ENCODE measurements at places on chromosomes 7 and 10.

GRCh38 chr10:131089150-131089549 lies 222.4 kb downstream of the TCERG1L start:
- DNase-seq, result no peak

- DNase-seq, result no peak
These were observed 26.3 kb downstream of the FIGNL1 start for GRCh38 chr7:50423860-50424259.

DNA sequence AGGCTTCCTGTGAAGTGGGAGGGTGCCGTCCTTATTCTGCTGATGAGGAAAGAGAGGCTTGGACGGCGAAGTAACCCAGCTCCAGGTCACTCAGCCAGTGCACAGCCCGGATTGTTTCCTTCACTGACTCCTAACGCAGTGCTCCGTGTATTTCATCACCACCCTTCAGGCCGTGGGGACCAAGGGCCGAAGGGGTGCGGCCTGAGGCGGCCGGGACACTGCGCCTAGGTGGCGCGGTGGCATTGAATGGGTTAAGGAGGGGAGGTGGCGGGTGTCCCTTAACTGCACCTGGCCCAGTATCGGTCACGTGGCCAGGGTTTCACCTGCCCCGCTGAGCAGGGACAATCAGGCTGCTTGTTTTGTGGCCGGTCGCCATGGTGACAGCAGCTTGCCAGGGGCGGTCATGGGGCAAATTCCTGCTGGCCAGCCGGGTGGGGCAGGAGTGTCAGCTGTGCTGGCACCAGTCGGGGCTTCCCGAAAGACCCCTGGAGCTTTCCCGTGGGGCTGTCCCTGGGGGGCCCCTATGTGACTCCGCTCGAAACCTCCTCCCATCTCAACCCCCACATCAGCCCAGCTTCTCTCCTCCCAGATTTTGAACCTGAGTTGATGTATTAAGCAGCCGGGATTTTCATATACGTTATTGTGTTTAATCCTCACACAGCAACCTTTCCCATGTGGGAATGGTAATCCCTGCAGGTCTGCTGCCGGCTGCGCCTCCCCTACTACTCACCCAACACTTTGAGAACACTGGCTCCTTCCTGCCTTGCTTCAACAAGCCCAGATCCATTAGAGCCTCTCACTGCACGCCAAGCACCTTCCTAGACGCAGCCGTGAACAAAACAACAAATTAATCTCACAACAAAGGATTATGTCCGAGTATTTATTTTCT lies 4.4 kb upstream of the ABHD11 start:
- DNase-seq, result no peak

DNA sequence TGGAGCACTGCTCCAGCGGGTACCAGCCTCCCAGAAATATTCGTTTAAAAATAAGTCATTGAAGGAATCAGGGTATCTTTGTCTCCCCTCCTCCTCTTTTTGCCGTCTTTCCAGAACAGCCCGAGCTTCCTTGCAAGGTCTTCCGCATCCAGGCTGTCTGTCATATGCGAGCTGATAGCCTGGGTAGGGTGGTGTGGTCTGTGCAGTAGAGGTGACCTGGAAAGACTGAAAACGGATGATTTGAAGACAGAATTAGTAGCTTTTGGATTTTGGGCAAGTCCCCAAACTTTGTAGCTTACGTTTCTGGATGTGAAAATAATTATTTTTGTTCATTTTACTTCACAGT lies 480 bp downstream of the VPS50 start:
- no peak for DNase-seq

- DNase-seq, result no peak
These were observed 45.5 kb downstream of the VWA2 start for GRCh38 chr10:114284346-114285071.

DNA sequence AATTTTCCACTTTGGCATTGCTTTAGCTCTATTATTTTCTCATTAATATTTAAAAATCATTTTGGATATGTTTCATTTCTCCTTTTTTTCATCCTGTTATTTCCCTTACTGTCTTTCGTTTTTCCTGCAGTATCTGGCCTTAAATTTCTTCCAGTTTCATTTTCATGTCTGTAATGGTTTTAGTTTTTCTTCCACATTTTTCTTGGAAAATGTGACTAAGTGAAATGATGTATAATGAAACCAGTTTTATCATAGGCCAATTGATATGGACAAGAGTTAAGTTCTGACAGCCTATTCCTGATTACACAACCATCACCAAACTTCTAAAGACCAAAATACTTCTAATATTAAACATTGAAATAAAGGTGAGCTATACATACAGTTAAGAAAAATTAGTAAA lies 158.5 kb downstream of the LHFPL3 start:
- no peak for DNase-seq

GRCh38 chr7:84744385-84744784 lies 442.5 kb downstream of the SEMA3D start:
- DNase-seq, result no peak

GRCh38 chr7:104252409-104253134 lies 44.8 kb upstream of the ORC5 start:
- DNase-seq, result no peak

- DNase-seq, result no peak
These were observed 24.7 kb downstream of the MET start for GRCh38 chr7:116696707-116697106.

DNA sequence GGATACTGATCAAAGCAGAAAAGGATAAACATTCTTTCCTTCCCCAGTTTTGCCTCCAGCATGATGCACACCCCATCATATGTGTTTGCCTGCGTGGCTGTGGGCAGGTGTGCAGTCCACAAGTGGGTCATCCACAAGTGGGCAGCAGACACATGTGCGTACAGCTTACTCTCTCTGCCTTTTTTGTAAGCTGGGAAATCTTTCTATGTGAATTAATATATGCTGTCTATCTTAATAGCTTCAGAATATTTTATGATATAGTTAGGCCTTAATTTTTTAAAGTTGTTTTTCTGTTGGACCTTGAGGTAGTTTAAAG lies 80.1 kb downstream of the INPP5A start:
- no peak for DNase-seq

DNA sequence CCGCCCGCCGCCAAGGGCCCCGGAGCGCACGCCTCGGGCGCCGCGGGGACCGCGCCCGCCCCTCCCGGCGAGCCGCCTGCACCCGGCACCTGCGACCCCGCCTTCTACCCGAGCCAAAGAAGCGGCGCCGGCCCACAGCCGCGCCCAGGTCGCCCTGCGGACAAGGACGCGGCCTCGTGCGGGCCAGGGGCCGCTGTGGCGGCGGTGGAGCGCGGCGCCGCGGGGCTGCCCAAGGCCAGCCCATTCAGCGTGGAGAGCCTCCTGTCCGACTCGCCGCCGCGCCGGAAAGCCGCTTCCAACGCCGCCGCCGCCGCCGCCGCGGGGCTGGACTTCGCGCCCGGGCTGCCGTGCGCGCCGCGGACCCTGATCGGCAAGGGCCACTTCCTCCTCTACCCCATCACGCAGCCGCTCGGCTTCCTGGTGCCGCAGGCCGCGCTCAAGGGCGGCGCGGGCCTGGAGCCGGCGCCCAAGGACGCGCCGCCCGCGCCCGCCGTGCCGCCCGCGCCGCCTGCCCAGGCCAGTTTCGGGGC lies 3.5 kb downstream of the UNCX start:
- no peak for DNase-seq

DNA sequence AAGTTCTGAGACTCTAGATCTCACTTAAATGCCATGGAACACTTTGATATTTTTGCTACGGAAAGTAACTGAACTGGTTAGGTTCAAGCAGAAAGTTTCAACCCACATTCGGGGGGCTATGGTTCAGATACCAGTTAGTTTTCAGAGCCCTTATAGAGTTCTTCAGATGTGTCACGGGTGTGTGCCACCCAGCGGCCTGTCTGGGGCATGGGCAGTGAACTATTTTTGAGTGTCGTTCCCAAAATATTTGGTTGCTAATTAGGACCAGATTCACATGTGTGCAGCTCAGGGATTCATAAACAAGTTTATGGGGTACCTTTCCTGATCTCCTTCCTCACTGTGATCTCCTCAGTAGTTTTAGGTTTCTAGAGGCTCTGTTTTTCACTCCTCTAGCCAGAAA lies 271.9 kb downstream of the C7orf25 start:
- DNase-seq, result no peak

- DNase-seq, result no peak
These were observed 464 bp downstream of the KIAA1217 start for GRCh38 chr10:24209432-24209771.

- no peak for DNase-seq
These were observed 124.3 kb downstream of the SNX10 start for GRCh38 chr7:26416004-26416403.

Data from stimulated activated CD8-positive, alpha-beta memory T cell treated with anti-CD3 and anti-CD28 coated beads, Interleukin-12 subunit alpha, Interleukin-12 subunit beta, amount 100 ng/mL, for 4 hours (primary cell).